Activated CD4-positive, alpha-beta T cell treated with anti-CD3 and anti-CD28 coated beads for 4 hours (primary cell): ENCODE measurements at places on chromosomes 7 and 10.
A peak's percentile ranks its signal among the peaks of the same experiment; 100 is the strongest.

GRCh38 chr10:114758331-114758730 lies 63.2 kb upstream of the FHIP2A start:
- DNase-seq = no peak

- DNase-seq = no peak
Measured at GRCh38 chr7:15305002-15305600, 256.7 kb downstream of the AGMO start.

DNA sequence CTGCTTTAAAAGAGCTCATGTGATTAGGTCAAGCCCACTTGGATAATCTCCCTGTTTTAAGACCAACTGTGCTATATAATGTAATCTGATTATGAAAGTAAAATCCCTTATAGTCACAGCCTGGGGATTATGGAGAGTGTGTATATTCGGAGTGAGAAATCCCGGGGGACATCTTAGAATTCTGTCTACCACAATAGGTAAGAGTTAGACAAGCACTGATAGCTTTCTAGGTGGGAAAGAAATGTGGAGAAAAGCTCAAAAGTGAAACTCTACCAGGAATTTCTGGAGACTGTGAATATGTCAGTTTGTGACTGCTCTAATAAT lies 2.9 kb upstream of the VCL start:
- DNase-seq = no peak

DNA sequence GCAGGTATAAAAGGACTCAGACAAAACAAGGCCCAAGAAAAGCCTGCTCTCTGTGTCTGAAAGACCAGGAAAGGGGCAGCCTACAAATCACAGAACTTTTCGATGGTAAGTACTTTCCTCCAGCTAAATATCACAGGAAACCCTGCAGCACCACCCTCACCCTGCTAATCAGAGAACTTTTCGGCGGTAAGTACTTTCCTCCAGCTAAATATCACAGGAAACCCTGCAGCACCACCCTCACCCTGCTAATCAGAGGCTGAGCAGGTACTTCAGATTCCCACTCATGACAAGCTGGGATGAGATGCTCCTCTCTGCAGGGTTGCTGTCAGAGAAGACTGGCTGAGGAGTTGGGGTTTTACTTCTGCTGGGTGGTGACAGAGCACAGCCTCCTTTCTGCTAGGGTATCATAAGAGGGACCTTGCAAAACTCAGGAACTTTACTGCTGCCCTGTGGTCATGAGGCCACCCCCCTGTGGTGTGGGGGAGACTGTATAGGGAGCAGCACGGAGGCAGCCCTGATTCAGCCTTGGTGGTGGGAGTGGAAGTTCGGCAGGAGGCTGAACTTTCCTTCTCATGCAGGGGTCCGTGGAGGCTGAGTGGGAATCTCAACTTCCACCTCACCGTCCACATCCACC lies 7.2 kb downstream of the WDR37 start:
- peak; percentile 24 for DNase-seq

GRCh38 chr10:5092848-5093790 lies 1.1 kb upstream of the AKR1C3 start:
- DNase-seq = no peak

DNA sequence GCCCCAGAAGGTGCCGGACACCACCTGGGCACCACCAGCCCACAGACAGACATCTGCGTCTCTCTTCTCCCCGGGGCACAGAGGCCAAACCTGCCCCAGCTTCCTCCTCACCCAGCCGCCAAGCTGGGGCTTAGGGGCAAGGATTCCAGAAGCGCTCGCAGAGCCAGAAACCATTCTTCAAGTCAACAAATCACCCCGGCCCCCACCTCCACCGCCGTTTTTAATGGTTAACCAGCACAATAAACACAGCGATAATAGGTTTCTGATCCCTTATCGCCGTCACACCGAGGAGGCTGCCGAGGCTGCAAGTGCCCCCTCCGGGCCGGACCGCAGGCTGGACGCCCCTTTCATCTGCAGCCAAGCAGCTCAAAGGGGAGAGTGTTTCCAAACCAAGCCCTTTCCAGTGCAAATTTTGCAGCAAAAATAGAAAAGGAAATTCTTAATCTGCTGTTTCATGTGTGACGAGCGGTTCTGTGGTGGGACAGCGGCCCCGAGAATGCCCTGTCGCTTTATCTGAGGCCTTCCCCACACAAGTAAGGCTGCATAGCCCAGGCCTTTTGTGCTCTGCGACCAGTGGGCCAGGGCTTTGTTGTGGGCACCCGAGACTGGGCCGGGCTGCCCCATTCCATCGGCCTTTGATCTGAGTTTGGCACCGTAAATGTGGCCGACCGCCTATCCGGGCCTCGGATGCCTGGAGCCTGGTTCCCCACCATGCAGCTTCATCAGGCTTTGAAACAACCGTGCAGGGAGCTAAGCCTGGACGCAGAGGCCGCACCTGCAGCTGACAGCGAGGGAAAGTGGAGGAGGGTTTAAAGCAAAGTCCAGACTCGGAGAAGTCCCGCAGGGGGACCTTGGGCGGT lies 83.2 kb downstream of the FOXL3 start:
- DNase-seq = no peak

- no peak for DNase-seq
Measured at GRCh38 chr7:77866370-77866769, 67.8 kb downstream of the PHTF2 start.

DNA sequence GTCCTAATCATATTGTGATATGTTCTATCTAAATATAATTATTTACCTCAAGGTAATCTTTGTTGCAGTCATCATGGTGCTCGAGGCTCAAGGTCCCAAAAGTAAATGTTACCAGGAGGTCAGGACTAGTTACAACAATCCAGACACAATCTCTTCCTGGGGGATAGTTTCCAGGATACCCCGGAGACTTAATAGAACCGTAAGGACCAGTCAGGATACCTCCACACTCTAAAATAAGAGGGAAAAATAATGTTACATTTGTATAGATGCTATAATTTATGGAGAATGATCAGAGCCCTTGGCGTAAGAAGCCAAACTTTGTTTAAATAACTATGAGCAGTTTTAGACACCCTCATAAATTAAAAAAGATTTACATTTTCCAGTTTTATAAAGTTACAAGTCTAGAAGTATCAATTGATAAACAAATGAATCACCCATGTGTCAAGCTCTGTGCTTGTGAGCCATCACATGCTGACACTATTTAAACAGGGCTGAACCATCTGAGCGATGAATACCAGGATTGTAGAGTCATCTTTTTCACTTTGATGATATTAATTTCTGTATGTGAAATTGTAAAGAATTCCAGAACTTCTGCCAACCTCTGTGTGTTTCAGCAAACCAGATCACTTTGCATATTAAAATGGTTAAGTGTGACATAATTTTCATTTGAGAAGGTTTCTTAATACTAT lies 41.3 kb downstream of the CUBN start:
- DNase-seq = no peak

DNA sequence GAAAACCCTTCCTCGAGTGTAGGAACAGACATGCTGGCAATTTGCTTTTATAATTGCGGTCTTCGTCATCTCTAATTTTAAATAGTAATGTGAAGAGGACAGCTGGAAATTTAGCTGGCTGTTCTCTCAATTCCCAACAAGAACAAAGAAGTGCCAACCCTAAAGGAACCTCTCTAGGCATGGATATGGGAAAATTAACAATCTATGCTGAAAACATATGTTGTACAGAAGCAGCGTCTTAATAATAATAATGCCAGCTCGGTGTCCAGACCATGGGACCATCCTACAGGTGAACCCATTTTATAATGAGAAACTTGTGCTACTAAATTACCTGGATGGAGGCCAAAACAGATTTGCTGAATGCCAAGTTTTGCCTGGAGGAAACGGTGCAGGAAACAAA lies 641.4 kb upstream of the MGMT start:
- DNase-seq = no peak

DNA sequence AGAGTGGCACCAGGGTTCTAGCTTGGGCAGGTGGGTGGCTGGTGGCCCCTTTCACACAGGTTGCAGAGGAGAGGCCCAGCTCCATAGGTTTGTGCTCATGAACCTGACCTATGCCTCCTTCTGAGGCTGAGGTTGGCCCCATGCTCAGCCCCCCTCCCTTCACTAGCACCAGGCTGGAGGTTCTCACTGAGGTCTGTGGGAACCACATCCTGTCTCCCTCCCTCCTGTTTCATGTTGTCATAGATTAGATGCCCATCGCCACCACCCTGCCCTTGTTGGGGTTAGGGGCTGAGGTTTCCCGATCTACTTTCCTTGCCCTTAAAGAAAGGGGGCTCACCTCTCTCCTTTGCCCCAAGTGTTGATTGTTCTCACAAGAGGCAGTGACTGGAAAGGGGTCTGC lies 14.7 kb downstream of the NEUROG3 start:
- DNase-seq = no peak

DNA sequence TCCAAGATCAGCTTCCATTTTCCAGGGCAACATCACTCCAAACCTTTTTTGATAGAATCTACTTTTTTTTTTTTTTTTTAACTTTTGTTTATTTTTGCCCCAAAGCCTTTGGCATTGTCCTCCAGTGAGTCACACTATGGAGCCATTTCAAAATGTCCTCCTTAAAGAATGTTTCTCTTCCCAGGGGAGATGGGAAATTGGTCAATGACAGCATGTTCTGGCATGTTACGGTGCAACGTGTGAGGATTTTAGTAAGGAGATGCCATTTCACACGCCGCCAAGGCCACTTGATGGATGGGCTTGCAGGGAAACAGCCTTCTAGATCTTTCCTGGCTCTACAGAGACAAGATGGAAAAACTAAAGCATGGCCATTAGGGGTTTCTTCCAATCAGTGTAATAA lies 30.7 kb upstream of the TRIL start:
- DNase-seq = no peak

DNA sequence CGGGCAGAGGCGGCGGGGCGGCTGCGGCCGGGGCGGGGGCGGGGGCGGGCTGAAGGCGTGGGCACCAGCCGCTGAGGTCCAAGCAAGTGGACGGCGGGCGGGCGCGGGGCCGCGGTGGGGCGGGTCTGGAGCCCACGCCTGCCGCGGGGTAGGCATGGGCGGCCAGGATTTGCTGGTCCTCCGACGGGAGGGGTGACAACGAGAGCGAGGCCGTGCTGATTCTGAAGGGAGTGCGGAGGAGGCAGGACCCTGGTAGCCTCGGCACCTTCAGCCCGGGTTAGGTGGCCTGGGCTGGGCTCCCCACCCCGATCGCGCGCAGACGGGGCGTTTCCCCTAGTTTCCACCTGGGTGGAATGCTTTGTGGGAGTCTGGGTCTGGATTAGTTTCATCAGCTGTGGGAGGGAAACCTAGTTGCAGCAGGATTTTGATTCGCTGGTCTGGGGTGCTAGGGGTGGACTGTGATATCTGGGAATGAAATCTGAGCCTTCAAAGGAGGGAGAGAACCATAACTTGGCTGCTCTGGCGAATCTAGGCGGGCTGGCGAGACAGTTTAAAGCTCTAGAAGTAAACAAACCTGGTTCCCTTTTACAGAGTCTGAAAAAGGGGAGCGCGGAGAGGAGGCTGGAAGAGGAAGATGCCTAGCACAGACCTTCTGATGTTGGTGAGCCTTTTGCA lies 609 bp downstream of the SGPL1 start:
- DNase-seq = peak; percentile 50

GRCh38 chr10:8312781-8313180 lies 258.3 kb downstream of the GATA3 start:
- DNase-seq = no peak

DNA sequence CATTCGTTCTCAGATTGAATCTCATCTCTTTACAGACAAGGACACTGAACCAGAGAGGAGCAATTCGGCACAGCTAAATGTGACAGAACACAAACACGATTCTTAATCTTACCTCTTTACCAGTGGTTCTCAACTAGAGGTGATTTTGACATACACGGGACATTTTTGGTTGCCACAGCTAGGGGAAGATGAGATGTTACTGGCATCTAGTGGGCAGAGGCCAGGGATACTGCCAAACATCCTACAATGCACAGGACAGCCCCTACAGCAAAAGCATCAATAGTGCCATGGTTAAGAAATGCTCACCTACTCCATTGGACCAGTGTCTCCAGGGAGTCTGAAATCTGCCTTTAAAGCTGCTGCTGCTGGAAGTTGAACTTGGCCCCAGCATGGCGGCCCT lies 27.3 kb downstream of the PDE1C start:
- no peak for DNase-seq

DNA sequence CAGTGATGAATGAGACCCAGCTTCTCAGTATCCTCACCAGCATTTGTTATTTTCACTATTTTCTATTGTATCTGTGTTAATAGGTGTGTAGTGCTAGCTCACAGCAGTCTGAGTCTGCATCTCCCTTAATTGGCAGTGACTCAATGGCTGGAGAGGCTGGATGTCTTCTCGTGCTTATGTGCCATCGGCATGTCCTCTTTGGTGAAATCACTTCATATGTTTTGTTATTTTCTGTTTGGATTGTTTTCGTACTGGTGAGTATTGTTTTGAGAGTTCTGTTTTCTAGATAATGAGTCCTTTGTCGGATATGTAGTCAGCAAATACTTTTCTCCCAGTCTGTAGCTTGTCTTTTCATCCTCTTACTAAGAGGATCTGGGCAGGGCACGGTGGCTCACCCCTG lies 66.1 kb downstream of the AMZ1 start:
- DNase-seq = no peak

DNA sequence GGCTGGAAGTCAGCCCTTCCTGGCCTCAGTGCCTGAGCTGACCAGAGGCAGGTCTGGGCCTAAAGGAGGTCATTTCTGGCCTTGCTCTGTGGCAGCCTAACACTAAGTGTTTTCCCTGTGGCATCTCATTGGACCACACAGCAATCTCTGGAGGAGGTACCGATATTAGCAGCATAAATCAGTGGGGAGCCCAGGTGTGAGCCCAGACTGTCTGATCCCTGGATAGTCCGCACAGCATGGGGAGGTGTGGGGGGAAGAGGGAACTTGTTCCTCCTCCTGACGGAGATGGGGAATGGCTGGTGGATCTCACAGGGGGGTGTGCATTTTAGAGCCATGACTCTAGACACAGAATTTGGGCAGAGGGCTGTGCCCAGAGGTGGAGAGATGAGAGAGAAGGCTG lies 11.0 kb upstream of the PPIF start:
- DNase-seq = no peak

- DNase-seq = no peak
Measured at GRCh38 chr7:107076781-107077698, 32.5 kb downstream of the PRKAR2B start.

- no peak for DNase-seq
Measured at GRCh38 chr10:93079663-93080349, 6.1 kb downstream of the CYP26A1 start.

DNA sequence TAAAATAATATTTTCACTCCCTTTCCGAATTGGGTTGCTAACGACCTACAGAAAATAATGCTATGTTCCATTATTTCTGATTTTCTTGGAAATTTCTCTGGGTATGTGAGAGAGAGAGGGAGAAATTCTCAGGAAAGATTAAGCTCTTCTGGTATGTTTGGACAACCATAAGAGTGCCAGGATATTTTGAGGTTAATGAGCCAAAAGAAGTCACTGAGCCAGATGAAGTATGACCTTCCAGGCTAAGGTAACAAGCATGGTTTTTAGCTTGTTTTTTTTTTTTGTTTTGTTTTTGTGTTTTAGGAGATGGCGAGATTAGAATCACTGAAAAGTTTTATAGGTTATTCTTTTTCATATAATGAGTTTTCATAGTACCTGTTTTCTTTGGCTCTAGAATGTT lies 171.0 kb upstream of the FOXP2 start:
- DNase-seq = no peak

- DNase-seq = no peak
Measured at GRCh38 chr10:30675791-30676718, 46.5 kb upstream of the LYZL2 start.

GRCh38 chr10:103428989-103429643 lies 23.1 kb downstream of the CALHM2 start:
- no peak for DNase-seq

- no peak for DNase-seq
Measured at GRCh38 chr7:150340875-150341262, 560 bp downstream of the RARRES2 start.

- DNase-seq = no peak
Measured at GRCh38 chr7:135001390-135002165, 15.3 kb downstream of the AGBL3 start.

GRCh38 chr10:20672741-20673140 lies 224.4 kb downstream of the NEBL start:
- no peak for DNase-seq
